Osteoblast (primary cell): ENCODE measurements at places on chromosomes 12 and 14. TPM values are rescaled to one million over a fixed set of nuclear protein-coding genes. Genes with fewer than 3 reads are reported as not detected.

GRCh38 chr12:31714406-31715271, 14.2 kb downstream of the AMN1 start:
- no peak overlapping the region for H3K4me3 ChIP-seq
- H3K4me1 ChIP-seq: no peaks in the 10 kb centered on the region
- H3K27ac ChIP-seq: no peak overlapping the region
- H3K36me3 ChIP-seq: no peaks in the 10 kb centered on the region

GRCh38 chr12:79421236-79421740, 269.5 kb downstream of the PAWR start:
- no peaks in the 10 kb centered on the region for H3K36me3 ChIP-seq

DAO gene
- not detected in 2 replicates for total RNA-seq

MMP14 gene
- 580 and 649 TPM in 2 replicates for total RNA-seq

AKAP5 gene
- 0.59 and 1.1 TPM in 2 replicates for total RNA-seq
